Activated T-cell treated with anti-CD3 and anti-CD28 coated beads for 1 hour (primary cell): ENCODE measurements at places on chromosomes 5 and 9.

DNA sequence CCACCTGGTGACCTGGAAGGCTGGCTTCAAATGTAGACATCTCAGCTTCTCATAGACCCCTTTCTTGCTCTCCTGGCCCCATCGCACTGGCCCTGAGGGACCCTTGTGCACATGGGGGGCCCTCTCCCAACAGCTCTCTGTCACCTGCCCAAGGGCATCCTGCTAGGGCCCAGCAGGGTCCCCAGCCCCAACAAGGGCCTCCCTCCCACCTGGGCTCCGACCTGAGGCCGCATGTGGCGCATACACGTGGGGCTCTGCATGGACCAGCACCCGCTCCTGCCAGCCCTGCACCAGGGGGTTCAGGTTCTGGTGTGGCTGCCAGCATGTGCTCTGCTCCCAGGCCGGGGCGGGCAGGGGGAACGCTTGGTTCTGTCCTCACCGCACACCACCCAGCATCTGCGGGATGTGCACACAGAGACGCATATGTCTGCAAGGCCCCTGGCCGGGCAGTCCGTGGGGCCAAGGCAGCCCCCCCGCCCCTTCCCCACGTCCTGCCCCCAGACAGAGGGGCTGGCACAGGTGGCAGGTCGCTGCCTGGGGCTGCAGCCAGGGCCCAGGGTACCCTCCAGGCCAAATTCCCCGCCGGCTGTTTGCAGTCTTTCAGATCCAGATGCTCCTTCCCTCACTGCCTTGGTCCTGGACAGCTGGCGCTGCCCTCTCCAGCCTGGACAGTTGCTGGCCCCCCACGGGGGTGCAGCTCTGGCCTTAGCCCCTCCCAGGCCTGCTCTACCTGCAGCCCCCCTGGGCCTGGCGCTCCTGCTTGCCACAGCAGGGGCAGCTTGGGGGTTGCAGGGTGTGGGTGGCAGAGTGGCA lies 17.9 kb upstream of the NRARP start:
- no peak for DNase-seq

DNA sequence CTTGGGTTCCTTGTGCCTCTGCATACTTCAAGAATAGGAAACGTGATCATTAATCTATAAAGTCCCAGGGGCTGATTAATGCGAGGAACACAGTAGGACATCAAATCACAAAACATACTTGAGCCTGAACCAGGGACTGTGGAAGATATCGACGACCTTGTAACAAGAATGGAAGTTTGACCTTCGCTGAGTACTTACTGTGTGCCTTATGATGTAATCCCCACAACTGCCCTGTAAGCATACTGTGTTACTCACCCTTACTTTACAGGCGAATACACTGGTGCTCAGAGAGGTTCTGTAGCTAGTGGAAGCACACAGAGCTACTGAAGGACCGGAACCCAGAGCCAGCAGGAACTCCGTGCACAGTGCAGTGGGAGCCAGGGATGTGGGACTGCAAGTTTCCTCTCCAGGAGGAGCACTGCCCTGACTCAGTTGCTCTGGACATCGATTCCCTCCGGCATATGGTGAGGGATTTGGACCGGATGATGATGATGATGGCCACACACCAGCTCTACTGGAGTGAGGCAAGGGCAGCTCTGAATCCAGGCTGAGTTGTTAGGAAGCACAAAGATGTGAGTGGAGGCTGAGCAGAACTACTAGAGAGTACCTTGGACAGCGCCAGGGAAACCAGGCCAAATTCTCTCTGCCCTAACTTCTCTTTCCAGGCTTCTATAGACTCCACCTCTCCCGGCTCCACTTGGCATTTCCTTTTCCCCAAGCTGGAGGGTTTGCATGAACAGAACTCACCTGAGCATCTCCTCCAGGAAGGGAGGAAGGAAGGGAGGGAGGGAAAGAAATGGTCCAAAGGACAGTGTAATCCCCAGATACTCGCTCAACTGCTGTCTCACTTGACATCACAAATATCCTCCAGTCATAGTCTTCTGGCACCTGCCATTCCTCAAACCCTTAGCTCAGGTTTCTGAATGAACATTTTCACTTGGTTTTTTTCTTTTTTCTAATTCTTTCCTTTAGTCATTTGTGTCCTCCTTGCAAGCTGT lies 1.5 kb upstream of the GABBR2 start:
- DNase-seq, result no peak

- DNase-seq, result no peak
These were observed 52.3 kb downstream of the NLN start for GRCh38 chr5:65774346-65774745.

DNA sequence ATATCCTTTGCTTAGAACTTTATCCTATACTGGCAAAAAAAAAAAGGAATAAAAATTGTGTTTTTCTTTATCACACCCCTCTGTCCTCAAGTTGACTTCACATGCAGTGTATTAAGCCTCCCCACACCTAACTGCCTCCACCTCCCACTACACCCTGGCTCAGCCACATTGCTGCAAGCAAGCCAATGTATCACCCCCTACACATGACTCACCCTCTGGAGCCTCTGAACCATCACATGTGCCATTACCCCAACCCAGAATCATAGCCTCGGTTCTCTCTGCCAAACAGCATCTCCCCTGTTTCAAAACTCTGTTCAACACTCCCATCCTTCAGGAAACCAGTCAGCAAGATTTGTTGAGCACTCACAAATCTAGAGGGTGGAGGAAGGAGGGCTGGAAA lies 209.0 kb downstream of the CWC27 start:
- no peak for DNase-seq

GRCh38 chr5:97846643-97847042 lies 663.6 kb upstream of the RIOK2 start:
- DNase-seq, result no peak

GRCh38 chr5:36598045-36598444 lies 8.4 kb upstream of the SLC1A3 start:
- no peak for DNase-seq

GRCh38 chr9:3730511-3730922 lies 204.7 kb upstream of the RFX3 start:
- no peak for DNase-seq

- no peak for DNase-seq
These were observed 28.0 kb downstream of the MARCHF3 start for GRCh38 chr5:127002390-127002789.

GRCh38 chr5:78929833-78930232 lies 55.3 kb downstream of the ARSB start:
- no peak for DNase-seq

DNA sequence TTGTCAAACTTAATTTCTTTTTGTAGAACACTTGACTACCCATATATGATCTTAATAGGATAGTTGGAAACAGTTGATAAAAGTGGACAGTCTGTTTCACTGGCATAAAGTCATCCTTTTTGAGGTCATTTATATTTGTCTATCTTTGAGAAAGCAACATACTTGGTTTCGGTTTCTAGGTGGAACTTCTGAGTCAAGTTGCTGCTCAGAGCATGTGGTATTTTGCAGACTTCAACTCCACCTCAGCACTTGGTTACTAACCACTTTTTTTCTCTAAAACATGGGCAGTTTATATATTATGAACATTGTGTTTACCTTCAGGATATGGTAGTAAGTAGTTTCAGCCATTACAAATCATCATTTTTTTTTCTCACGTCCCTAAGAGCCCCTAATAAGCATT lies 1749.0 kb upstream of the C9orf72 start:
- DNase-seq, result no peak

DNA sequence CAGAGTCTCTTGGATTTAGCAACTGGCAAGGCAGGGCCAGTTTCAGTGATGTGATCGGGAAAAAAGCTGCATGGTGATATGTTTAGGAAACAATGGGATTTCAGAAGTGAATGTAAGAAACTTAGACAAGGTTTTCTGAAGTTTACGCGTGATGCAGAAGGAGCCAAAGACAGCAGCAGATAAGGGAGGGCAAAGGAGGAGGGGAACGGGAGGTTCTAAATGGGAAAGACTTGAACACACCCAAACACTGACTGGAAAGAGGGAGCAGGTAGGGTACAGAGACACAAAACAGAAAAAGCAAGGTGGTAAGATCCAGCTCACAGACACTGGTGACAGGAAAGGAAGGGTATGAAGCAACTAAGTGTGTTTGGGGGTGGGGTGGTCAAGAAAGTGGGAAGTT lies 115.4 kb downstream of the EPB41L4A start:
- no peak for DNase-seq

DNA sequence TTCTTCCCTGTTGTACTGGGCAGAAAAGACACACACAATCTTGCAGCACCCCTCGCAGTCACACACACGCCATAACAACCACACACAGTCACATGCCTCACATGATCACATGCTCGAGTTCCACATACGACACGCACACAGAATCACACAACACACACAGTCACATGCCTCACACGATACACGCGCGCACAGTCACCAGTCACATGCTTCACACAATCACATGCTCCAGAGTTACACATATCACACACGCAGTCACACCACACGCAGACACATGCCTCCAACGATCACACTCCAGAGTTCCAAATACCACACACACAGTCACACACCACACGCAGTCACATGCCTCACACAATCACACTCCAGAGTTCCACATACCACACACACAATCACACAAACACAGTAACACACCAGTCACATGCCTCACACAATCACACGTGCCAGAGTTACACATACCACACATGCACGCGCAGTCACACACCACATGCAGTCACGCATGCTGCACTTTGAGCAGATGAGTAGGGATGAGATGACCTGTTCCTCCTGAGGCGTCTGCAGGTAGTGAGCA lies 49.0 kb upstream of the LRRC14B start:
- no peak for DNase-seq

DNA sequence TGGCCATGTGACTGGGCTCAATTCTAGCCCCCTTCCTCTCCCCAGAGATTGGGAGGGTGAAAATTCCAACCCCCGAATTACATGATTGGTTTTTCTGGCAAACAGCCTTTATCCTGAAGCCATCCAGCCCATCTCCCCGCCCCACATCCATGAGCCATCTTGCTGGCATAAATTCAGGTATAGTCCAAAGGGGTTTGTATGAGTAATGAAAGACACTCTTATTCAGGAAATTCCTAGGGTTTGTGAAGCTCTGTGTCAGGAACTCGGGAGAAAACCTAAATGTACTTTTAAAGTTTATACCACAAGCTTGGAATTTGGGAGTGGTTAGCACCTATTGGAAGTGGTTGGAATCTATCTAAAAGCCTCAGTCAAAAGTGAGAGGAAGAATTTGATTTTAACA lies 80.6 kb upstream of the SIMC1 start:
- DNase-seq, result no peak

- no peak for DNase-seq
These were observed 9.8 kb downstream of the COL5A1 start for GRCh38 chr9:134651226-134651905.

GRCh38 chr5:66358741-66359140 lies 214.6 kb downstream of the SREK1 start:
- no peak for DNase-seq

- DNase-seq, result no peak
These were observed 2031.7 kb downstream of the EFNA5 start for GRCh38 chr5:105639068-105639467.

- no peak for DNase-seq
These were observed 472.8 kb downstream of the PSAT1 start for GRCh38 chr9:78769690-78770089.

DNA sequence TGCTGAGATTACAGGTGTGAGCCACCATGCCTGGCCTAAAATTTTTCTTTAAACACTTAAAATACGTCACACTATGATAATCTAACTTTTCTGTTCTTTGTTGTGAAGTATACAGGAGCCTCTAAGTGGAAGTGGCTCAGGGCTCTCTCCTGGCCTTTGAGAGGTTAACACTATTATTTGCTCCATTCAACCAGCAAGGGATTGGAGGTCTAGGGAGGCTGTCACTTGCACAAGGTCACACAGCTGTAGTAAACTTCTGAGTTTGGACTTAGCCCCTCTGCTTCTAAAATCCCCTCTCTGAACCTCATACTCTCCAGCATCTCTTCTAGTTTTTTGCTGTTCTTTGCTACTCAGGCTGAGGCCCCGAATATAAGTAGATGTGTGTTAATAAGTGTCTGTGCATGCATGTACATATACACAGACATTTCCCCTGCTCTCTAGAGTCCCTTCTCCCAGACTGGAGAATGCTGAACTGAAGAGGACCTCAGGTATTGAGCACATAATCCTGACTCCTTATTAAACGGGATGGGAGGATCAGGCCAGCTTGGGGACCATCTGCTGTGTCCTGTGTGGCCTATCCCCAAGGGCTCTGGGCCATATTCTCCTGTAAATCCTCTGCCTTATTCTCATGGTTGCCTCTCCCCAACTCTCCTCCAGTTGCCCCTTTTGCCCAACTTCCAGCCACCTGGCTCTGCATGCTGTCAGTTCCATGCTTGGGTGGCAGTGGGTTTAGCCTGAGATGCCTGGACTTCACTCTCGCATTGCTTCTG lies 87.0 kb upstream of the SPRY4 start:
- DNase-seq, result no peak

DNA sequence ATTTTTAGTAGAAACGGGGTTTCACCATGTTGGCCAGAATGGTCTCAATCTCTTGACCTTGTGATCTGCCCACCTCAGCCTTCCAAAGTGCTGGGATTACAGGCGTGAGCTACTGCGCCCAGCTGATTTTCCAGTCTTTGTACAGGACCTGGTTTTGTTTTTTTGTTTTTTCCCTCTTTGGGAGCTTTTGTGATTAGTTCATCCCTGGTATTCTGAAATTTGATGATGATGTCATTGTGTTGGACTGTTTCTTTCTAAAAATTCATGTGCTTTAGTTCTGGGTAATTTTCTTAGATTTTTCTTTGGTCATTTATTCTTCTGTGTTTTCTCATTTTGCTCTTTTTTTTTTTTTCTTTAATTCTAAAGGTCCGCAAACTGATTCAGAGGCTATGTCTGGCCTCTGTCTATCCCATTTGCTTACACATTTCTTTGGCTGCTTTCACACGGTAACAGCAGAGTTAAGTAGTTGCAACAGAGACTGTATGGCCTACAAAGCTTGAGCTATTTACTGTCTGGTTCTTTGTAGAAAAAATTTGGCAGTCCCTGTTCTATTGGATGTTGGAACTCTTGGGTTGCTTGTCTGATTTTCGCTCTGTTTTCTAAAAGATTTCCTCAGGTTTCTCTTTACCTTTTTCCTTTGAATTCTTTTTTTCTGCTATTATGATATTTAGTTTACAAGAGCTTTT lies 24.8 kb downstream of the STX17 start:
- no peak for DNase-seq

GRCh38 chr9:126287166-126287866 lies 39.3 kb upstream of the MVB12B start:
- DNase-seq, result no peak

- no peak for DNase-seq
These were observed 75.7 kb upstream of the CCDC112 start for GRCh38 chr5:115372146-115372545.

- DNase-seq, result no peak
These were observed 76.7 kb downstream of the STRBP start for GRCh38 chr9:123191680-123192079.

DNA sequence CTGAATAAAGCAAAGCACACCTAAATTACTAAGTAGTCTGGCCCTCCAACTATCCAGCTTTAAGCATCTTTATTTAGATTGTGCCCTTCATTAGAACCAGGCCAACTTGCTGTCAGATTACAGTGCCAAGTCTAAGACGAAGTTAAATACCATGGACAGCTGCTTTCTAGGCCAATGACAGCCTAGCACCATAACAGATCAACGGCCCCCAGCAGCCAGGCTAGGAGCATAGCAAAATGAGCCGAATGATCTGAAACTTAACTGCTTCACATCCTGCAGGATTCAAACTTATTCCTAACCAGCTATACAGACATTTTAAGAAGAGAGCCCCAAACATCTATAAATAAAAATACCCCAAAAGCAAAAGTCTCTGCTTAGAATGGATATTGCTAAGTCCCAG lies 6.8 kb downstream of the SLC24A2 start:
- no peak for DNase-seq

GRCh38 chr9:96183751-96184150 lies 118.2 kb downstream of the HSD17B3 start:
- DNase-seq, result no peak
